NCI-H1092 treated with DMSO at 0.1 percent for 48 hours (cell line): ENCODE measurements at places on chromosomes 7 and 10.

- peak; percentile 88 for DNase-seq
These were observed 26.0 kb downstream of the LEP start for GRCh38 chr7:128266883-128267594.

DNA sequence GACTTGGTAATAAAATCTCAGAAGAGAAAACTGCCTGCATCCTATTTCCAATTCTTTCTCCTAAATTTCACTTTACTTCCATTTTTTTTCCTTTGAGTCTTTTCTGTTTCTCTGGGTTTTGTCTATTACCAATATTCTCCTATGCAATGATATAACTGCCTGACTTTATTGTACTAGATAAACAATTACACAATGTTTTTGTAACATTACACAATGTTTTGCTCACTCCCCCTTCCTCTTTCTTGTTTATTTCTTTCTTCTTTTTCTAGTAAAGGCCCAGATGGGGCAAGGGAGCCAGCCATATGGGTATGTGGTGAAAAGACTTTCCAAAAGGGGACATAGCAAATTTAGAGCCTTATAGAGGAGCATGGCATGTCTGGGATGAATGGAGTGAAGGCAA is 278.7 kb upstream of the PHYHIPL start:
- no peak for DNase-seq

DNA sequence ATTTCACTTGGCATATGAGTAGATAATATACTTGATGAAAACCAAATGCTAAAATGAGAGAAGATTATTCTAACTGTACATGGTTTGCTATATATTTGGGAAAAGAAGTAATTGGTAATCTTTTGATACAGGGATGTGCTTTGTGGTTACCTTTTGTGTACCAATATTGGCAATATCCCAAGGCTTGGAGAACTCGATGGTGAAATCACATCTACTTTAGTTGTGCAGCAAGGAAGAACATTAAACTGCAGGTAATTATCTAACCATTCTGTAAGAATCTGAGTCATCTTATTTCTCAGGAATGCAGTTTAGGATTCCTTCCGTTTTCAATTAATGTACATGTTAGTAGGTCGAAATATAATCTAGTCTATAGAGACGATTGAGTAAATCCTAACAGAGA is 64.1 kb downstream of the SRI start:
- DNase-seq: no peak

DNA sequence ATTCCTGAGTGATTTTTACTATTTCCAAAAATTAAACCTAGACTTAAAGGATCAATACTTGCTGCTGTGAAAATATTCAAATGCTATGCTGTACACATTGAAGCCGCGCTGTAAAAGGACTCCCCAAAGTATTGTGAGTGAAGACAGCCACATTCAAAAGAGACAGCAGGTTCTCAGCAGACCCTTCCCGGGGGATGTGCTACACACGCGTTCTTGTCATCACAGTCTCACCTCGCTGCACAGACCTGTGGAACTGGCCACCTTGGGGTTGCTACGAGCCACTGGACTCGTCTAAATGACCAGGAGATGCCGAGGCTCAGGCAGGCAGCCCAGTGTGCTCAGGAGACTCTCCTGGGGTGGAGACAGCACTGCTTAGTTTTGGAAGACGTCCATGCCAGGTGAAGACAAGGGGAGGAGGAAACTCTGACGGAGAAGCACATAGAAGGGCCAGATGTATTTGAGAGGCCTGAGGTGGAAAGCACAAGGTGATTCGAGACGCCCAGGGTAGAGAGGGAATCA is 367.7 kb upstream of the SHH start:
- DNase-seq: no peak

DNA sequence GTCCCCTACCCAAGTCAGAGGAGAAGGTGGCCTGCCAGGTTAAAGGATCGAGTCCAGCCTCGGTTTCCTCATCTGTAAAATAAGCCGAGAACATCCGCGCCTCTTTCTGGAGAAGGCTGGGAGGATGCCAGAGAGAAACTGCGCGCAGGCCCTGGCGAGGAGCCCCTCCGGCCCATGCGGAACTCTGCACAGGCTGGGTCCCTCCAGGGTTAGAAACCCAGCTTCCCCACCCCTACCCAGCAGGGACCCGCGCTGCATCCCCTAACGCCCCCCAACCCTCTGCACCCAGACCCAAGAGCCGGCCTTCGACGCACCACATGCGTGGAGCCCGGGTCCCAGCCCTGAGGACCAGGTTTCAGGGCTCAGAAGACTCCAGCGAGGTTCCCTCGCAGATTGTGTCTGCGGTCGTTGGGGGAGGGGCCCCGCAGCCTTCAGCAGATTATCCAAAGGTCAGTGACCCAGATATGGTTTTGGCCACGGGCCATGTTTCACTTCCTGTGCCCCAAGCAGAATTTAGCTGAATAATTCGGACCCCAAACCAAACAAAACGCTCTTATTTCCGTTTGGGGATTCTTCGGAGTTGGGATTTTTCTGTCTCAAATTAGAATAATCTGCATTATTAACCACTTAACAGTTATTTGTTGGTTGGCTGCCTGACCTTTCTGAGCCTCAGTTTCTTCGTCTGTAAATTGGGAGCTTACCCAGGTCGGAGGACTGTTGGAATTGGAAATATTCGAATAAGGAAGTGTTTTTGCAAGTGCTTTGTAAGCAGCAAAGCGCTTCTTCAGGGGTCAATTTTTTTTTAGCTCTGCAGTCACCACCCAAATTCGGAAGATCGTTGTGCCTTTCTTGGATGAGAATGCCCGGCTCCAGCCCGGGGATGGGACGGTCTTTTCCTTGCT is 167.7 kb downstream of the UBE2H start:
- no peak for DNase-seq

DNA sequence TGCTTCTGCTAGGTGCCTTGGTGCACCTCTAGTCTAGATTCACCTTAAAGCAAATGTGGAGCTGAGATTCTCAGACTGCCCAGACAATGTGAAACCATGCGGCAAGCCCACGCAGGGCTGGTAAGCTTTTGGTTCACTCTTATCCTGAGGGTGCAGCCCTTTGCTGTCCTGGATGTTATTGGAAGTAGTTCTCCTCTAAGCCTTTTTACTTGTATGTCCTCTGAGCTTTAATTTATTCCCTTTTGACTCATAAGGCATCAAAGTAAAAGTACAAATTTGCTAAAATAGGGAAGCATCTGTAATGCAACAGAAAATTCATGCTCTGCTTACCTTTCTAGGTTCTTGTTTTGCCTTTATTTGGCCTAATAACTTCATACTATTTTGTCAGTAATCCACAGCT is 186.8 kb downstream of the MACC1 start:
- no peak for DNase-seq

DNA sequence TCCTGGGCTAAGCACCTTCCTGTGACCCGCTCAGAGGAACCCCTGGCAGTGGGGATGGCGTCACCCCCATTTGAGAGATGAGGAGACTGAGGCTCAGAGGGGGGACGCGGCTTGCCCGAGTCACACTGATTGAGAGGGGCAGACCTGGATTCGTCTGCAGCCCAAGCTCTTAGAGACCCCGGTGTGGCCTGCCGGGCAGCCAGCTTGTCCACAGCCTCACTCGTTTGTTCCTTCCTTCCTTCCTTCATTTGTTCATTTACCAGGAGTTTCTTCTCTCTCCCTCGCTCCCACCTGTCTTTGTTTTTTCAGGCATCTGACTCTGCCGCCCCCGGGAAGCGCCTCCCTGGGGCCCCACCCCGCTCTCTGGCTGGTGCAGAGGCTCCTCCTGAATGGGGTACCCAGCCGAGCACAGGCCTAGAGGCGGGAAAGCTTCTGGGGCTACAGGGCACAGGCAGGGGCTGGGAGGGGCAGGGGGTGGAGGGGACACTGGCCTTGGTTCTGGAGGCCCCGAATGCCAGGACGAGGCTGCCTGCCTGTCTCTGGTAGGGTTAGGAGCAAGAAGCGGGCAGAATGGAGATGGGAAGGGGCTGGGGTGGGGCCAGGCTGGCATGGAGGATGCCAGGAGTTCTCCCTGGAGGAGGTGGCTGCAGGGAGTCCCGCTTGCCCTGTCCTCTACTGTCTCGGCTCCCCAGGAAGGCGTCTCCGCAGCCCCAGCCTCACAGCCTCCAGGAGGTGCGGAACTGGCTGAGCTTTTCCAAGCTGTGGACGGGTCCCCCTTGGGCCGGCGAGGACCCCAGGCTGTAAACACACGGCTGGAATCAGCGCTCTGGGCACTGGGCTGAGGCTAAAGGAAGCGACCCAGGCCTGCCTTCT is 91.6 kb downstream of the UNCX start:
- no peak for DNase-seq

DNA sequence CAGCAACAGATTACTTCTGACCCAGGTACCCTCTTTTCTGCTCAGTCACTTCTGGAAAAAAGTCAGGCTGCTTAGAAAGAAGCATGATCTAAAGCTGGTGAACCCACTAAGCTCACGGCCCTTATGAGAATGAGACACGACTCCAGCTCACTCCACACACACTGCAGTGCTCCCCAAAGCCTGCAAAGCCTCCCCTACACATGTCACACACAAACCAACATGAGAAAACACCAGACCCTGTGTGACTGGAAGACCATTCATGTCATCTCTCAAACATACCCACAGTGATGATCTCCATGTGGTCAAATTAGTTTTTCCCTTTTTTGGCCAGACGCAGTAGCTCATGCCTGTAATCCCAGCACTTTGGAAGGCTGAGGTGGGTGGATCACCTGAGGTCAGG is 391 bp downstream of the ANKRD61 start:
- DNase-seq: no peak

DNA sequence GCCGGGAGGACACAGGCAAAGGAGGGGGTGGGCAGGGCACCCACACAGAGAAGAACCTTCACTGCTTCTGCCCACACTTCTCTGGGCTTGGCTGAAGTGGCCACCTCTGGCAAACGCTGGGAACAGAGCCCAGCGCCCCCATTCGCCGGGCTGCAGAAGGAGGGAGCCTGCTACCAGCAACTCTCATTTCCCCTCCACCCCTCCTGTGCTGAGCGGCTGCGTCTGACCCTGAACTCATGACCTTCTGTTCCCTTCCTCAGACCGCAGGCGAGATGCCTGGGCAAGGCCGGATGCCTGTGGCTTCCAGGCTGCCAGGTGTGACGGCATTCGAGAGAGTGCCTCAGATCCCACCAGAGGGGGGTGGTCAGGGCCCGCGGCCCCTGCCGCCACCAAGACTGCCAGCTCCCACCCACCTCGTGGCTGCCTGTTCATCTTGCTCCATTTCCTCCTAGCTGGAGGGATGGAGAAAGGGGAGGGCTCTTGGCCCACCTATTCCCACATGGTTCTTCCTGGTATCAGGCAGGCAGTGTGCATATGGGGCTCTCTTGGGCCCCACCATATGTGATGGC is 19.8 kb downstream of the DNAJB12 start:
- DNase-seq: peak; percentile 57

- DNase-seq: no peak
These were observed 338.9 kb upstream of the IGFBP3 start for GRCh38 chr7:46259947-46260346.

DNA sequence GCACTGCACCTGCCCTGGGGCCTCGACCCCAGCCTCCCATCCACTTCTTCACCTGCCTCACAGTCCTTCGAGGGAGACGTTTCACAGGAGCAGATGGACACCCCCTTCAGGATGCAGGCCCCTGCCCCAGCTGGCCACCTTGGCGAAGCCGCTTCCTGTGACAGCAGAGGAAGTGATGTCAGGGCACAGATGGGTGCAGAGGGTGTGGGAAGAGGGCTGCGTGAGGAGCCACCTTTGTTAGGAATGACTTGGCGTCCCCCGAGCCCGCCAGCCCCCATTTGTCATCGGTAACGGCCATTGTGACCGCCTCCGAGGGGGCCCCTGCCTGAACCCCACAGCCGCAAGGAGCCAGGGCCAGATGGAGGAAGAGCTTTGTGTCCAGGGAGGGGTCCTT is 47.4 kb upstream of the SLC29A3 start:
- DNase-seq: no peak

DNA sequence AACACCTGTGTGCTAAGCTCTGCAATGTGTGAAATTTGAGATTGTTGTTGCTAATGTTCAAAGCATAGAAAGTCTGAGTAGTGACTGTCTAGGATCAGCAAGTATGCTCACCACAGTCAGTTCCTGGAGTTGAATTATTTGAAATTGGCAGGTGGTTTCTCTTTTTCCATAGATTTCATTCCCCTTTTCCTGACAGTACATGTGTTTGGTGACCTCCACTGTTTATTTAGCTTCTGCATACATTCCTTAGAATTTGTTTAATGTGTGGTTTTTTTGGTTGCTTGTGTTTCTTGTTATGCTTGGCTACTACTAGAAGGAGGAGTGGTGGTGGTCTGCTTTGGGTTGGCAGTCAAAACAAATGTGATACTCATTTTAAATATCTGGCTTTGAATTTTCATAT is 52.3 kb downstream of the FOXP2 start:
- no peak for DNase-seq

GRCh38 chr10:8047452-8048280 is 6.8 kb upstream of the GATA3 start:
- DNase-seq: no peak

DNA sequence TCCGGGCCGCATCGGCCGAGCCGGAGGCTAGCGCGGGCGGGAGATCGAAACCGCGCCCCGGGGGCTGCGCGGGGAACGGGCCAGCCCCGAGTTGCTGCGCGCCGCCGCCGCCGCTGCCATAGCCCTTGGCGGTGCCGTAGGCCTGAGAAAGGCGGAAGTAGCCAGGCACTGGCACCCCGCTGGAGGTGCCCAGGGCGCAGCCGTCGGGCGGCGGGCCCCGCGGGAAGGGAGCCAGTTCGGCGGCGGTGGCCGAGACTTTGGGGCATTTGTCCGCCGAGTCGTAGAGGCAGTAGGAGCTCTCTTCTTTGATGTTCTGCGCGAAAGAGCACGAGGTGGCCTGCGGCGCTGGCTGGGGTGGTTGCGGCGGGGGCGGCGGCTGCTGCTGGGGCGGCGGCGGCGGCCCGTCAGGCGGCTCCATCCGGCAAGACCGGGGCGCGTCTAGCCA is 587 bp downstream of the HOXA10 start:
- DNase-seq: no peak

- no peak for DNase-seq
These were observed 402.0 kb upstream of the NRG3 start for GRCh38 chr10:81472927-81473470.

GRCh38 chr10:126904818-126905701 is at the start of gene DOCK1:
DOCK1 (plus strand) TSS chr10:126905428; CDS start chr10:126905518, 90 bp downstream.
- DNase-seq: no peak

- DNase-seq: no peak
These were observed 39.6 kb upstream of the KLHL7 start for GRCh38 chr7:23065974-23066373.

DNA sequence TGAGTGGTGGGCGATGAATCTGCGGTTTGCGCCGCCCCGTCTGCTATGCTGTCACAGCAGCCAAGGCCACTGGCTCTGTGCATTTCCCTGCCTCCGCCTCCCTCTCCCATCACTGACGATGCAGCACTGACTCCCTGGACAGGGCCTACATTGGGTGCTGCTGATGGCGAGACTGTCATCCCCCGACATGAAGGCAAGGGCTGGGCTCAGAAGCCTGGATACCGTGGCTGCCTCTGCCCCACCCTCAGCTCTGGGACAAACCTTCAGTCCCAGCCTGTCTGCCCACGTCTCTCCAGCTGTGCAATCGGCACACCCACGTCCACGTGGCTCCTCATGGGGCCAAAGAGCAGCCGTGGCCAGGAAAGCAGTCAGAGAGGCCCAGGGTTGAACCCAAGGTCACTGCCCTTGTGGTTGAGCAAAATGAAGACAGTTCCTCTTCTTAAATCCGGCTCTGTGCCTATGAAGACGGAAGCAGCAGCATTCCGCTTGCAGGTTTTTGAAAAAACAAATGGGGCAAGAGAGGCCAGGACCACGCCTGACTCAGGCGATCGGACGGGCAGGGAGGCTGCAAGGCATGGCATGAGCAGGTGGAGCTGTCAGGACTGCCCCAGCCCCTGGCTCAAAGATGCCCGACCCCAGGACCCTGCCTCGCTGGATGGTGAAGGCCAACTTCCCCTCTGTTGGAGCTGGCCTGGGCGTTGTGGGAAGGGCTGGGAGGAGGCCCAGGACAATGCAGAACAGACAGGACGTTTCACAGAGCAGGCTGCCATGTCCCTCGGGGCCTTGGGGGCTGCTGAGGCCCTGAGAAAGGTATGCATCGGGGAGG is 517.5 kb downstream of the DNAJB6 start:
- no peak for DNase-seq
